HTR-8/SVneo (cell line): ENCODE measurements at places on chromosomes 7 and 10.

DNA sequence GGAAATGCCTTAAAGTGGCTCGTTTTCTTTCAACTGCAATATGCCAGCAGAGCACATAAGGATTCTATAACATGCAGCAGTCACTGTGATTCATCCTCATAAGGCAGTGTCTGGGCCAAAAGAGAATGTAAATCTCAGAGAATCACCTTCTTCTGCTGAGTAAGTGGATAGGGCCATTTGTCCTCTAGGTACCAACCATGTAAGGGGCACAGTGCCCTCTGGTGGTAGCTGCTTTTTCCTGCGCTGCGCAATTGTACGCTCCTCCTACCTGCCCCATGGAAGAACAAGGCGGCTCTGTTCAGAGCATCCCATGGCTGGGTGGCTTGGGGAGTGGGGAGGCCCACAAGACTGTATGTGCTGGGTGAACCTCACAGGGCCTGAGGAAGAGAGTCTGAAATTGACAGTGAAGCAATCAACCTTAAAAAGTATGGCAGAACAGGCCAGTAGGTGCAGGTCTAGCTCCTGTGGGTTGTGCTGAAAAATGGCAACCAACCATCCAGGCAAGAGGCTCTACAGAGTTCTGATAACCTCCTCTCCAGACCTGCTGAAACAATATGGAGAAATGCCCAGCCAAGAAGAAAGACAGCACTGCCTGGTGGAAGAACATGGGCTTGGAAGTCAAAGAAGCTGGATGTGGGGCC lies 78.6 kb upstream of the C10orf90 start:
- peak; percentile 37 for DNase-seq

DNA sequence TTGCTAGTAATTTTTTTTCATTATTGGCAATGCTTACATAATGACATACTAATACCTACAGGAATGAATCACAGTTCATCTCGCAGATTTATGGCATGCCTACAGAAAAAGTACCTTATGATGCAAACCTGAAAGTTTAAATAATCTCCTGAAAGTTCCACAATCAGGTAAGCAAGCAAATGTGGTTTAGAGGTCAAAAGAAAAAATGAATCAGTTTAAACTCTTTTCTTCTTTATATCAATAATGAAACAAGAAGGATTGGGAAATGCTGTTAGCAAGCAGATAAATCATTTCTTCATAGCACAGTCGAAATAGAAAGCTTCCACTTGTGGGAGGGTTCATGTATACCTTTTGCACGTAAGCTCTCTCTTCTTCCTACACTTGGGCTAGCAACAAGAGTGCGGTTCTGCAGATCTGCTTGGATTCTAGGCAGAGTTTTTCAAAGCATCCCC lies 53.7 kb upstream of the MTPN start:
- no peak for DNase-seq

DNA sequence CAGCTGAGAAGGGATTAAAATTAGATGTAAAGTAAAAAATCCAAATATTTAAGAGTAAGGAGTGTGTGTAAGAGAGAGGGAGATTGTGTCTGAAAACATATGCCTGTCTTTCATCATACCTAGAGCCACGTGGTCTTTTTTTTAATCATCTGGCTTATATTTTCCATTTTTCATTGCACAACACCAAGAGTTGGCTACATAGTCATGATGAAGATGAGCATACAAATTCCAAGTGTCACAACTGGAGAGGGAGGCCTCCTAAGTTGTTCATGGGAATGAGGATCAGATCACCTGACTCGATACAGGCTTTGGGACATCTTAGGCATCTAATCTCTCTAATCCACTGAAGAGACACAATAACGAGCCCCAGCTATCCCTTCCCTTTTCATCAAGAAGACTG lies 47.2 kb upstream of the CCDC3 start:
- no peak for DNase-seq

DNA sequence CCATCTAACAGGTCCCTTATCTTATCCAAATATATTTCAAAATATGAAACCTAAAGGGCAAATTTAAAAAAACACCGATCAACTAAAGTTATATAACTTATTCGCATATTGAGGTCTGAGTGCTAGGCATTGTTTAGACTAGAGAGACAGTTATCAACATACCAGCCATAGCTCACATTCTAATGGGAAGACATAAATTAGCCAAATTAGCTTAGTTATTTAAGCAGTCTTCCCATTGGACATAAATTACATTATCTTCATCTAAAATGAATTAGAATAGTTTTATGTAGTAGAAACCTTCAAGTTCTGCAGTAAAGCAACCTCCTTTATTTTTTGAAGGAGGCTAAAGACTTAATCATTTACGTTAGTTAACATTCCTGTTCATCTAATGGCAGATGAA lies 17.4 kb downstream of the KIF5B start:
- no peak for DNase-seq

DNA sequence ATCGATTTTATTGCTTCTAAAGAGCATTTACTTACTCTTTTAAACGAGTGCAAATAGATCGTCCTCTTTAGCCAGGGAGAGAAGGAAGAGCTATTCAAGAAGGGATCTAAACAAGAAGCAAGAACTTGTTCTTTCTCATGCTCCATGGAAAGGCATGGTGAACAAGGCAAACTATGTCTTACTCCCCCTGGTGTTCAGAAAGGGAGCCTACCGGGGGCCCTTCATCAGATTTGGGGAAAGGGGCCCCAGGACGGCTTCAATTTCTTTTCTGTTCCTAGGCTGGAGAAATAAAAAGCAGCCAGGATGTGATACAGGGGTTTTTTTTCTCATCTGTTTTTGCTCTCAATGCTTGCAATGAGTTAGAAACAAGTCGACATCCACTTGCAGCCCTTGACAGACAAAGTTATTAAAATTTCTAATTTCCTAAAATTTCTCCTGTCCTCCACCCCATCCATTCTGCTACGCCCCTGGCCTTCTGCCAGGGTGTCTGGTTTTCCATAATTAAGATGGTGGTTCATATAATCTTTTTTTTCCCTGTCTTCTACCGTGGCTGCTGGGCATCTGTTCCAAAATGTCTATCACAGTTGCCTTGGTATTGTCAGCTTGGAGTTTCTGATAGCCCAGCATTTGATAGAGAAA lies 214.4 kb downstream of the CREB5 start:
- DNase-seq, result peak; percentile 35

DNA sequence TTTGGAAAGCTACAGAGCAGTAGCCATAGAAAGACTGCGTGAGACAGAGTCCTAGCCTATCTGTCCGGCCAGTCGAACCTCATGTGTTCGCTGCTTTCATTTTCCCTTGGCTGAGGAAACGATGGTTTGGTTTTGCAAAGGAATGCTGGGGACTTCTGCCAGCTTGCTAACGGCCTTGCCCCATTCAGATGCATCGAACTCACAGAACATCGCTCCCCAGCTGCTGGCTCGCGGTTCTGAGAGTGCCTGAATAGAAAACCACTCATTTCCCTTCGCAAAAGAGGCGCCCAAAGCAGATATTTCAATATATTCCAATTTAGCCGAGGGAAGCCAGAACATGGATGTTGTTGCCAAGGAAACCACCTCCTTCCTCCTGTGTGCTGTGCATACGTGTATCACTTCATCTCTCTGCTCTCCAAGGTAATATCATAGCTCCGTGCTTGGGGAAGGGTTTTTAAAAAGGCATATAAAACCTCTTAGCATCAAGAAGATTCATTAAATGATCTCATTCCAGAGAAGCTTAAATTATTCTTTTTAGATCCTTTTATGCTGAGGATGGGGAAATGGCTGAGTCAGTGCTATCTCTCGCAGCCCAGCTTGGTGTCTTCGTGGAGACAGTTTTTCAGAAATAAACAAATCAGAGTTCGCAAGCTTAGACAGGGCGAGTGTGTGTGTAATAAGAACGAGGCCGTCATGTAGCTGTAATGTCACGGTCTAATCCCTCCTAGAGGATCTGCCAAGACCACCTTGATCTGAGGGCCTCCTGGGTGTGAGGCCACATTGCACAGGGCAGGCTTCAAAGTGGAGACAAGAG lies 215.2 kb downstream of the RPS24 start:
- DNase-seq, result no peak

GRCh38 chr7:107661081-107661864 lies 645 bp downstream of the SLC26A4 start:
- DNase-seq, result peak; percentile 20

DNA sequence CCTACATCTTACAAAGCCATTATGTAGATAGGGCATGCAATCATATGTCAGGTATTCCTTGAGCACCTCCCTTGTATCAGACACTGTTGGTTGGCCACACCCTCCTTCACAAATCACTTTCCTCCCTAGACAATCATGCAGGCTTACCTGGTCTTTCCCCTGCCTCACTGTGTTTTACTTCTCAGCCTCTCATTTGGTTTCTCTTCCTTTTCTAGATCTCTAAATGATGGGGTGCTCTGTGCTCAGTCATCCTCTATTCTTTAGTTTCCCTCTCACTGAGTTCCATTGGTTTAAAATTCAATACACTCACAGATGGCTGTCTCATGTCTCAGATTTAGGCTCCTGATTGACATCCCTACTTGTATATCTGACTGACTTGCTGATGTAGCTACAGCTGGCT lies 31.4 kb downstream of the ANK3 start:
- no peak for DNase-seq

DNA sequence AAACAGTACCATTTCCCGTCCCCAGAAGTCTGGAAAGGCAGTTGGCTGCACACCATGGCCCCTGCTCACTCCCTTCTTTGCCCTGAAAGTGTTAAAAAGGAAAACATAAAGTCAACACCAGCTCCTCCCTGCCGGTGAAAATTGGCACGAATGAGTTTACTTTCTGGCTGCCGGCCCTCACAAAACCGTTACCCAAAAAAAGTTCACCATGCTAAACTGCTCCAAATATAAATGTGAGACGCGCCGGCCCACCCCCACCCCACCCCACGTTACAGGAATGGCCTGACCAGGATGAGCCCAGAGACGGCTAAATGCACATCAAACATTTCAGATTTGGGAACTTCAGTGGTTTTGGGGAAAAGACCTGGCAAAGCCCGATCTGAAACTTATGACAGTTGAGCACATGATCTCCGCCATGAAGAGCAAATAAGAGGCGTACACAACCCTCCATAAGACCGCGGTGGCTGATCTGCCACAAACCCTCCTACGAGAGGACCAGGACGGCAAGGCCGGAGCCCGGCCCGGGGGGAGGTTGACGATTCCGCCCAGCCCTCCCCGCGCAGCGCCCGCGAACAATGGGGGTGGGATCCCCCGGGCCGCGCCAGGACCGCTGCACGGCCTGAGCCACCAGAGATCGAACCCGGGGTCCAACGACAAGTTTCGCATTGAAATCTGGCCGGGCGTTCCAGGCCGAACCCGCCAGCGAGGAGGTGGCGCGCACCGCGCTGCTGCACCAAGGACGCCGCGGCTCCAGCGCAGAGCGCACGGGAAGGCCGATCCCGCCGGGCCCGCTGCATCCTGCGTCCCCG lies 952 bp downstream of the DIP2C start:
- no peak for DNase-seq

GRCh38 chr10:91664426-91664825 lies 31.6 kb upstream of the PPP1R3C start:
- no peak for DNase-seq

DNA sequence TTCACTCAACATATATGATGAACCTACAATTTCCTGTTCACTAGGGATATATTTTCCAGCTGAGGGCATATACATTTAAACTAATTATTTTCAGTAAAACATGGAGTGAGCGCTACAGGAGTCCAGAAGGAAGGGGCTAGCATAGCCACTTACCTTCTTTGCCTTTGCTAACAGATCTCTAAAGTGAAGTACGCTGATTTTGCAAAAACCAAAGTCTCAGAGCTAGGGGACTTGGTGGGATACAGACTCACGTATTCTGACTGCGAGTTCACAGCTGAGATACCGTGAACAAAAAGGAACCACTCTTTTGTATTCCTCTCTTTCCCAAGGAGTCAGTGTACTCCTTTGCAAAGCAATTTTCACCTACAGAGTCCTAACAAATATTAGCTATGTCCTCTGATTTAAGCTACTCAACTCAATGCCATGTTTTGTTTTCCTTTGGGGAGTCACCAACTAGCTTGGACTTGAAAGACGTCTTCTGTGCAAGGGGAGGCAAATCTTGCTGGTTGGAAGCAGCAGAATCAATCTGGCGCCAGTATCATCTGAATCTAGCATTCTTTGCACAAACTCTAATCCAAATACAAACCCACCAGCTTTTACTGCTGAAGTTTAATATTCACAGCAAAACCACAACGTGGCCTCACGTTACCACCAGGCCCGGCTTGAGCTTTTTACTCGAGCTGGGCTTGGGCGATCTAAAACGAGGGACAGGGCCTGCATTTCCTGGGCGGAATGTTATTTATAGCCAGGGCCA lies 657 bp downstream of the CDNF start:
- no peak for DNase-seq

DNA sequence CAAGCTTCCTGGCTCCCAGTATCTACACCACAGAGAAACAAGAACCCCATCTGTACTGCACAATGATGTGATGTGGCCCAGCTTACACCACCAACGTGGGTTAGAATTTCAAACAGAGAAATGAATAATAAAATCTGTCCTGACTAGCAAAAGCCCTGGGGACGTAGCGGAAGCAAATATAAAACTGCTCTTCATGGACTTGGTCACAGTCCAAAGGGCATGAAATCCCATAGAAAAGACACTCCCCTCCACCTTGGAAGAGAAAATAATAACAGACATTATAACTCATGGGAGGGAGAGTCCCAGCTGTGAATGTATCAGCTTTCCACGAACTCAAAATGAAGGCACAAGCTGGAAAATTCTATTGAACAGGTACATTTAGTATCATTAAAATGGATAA lies 205.3 kb upstream of the GALNT17 start:
- DNase-seq, result no peak

DNA sequence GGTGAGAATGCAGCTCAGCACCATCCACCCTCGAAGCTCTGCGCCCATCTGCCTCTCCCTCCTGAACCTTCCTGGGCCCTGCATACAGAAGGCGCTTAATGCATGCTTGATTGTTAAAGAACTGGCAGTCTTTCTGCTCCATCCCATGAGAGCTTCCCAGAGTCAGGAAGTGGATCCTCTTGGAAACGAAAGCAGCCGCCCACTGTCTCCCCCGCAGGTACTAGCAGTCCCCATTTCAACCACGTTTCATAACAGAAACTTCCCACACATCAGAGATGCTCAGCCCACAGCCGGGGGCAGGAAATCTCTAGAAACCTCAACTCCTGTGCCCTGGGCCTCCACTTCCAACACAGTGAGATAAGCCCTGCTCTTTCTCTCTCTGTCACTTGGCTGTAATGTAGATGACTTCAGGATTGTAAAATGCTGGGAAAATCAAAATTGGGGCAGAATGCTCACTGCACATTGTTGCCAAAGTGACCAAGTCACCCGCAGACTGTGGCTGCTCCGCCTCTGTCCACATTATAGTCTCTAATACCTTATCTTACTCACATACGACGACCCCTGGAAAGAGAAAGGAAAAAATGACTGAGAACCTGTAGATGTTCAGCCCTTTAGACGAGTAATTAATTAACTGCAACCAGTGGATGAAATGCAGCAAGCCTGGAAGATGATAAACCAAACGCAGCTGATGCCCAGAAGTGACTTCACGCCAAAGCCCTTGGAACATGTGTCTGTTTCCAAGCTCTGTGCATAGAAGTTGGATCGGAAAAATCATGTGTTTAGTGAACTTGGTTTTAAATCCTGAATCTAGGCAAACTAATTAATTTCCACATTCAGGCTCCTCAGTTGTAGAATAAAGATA lies 28.5 kb downstream of the GSDME start:
- no peak for DNase-seq
